AG04449 (cell line): ENCODE measurements at places on chromosomes 6 and 20.

- DNase-seq = no peak
These were observed 28.3 kb downstream of the METTL24 start for GRCh38 chr6:110329714-110330436.

DNA sequence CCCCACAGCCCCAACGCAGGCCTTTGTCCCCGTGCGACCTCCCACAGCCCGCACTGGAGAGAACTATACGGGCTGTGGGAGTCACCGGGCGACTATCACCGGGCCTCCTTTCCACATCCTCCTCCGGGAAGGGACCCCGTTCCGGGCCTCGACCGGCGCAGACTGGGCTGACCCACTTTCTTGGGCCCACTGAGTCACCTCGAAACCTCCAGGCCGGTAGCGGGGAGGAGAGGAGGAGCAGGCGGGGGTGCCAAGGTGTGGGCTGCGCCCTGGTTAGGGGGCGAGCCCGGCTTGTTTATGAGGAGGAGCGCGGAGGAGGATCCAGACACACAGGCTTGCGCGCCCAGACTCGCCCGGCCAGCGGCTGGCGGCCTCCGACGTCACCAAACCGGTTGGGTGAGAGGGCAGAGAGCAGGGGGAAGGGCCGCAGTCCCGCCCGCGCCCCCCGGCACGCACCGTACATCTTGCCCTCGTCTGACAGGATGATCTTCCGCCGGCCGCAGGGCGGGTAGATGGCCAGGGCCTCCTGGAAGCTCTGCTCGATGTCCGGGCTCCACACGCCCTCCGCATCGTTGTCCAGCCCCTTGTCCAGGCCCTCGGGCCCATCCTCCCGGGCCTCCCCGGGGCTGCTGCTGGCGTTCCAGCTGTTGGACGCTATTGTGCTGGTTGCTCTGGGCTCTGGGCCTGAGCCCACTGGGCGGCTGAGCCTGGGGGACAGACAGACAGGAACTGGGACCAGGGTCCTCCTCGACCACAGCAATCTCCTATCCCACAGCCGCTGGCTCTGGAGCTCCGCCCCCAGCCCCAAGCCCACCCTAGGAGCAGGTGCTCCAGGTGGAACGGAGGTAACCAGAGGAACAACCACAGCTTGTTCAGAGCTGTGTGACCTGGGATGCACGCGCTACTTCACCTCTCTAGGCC is 10.6 kb downstream of the TEAD3 start:
- no peak for DNase-seq

DNA sequence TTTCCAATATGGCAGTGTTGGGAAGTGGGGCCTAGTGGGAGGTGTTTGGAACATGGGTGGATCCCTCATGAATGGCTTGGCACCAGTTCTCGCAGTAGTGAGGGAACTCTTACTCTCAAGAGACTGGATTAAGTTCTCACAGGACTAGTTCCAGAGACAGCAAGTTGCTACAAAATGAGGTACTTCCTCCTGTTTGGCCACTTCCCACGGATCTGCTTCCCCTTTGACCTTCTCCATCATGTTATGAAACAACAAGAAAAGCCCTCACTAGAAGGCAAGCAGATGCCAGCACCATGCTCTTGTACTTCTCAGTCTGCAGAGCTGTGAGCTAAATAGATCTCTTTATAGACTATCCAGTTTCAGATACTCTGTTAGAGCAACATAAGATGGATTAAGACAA is 3.1 kb downstream of the RSPH3 start:
- no peak for DNase-seq

DNA sequence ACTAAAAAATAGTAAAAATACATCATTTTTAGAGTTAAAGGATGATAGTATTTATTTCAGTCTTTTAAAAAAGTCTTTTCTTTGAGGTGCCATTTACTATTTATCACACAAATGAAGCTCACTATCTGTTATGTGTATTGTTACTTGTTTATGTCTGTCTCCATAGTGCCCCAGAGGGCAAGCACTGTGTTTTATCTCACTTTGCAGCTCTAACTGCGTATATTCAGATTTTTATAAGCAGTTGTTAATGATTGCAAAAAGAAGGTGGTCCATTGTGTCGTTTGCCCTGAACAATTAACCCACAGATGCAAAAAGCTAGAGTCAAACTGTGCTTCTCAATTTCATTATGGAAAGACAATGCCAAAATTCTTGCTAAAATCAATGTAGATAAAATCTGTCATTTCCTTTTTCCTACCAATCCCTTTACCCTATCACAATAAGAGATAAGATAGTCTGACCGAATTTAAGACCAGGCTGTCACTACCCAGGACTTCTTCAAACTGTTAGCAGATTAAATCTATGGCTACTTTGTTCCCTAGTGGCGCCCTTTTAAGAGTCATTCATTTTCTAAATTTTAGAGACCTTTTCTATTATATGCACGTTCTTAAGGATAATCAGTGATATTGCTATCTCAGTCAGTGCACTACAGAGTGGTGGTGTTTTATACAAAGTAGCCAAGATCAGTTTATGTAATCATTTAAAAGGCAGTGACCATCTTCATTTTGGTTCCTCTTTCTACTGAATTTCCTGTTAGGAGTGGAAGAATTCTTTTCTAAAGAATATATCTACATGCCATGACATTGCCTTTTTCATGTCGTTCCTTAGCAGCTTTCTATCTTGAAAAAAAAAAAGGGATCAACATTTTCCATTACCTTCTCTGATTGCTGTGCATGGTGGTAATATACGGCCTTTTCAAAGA is 133.1 kb upstream of the PRDM1 start:
- DNase-seq = no peak

GRCh38 chr20:38620441-38620840 is 18.8 kb downstream of the ARHGAP40 start:
- DNase-seq = no peak

GRCh38 chr20:33061658-33062028 is 7.9 kb downstream of the BPIFB3 start:
- DNase-seq = no peak

- DNase-seq = peak; percentile 61
These were observed 114.5 kb downstream of the SLC22A3 start for GRCh38 chr6:160462551-160463109.

- DNase-seq = no peak
These were observed 174.4 kb upstream of the RIN2 start for GRCh38 chr20:19583532-19584175.

DNA sequence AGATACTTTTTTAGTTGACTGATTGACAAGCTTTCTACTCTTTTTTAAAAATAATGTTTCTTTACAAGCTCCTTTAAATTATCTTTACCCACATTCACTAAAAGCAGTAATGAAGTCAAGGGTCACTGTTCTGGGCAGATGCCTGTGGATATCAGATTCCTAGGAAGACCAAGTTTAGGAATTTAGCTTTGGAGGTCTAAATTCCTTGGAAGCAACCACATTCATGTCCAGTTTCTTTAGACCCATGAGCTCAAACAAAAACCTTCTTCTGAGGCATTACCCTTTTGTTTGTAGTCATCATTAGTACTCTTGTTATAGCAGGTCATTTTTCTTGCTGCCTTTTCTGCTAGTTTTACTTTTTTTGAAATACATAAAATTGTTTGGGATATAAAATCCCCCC is 462.9 kb upstream of the JAG1 start:
- DNase-seq = no peak

- no peak for DNase-seq
These were observed 1.5 kb downstream of the ID4 start for GRCh38 chr6:19838442-19839236.

- no peak for DNase-seq
These were observed 3.8 kb downstream of the NCOA7 start for GRCh38 chr6:125794342-125795137.

DNA sequence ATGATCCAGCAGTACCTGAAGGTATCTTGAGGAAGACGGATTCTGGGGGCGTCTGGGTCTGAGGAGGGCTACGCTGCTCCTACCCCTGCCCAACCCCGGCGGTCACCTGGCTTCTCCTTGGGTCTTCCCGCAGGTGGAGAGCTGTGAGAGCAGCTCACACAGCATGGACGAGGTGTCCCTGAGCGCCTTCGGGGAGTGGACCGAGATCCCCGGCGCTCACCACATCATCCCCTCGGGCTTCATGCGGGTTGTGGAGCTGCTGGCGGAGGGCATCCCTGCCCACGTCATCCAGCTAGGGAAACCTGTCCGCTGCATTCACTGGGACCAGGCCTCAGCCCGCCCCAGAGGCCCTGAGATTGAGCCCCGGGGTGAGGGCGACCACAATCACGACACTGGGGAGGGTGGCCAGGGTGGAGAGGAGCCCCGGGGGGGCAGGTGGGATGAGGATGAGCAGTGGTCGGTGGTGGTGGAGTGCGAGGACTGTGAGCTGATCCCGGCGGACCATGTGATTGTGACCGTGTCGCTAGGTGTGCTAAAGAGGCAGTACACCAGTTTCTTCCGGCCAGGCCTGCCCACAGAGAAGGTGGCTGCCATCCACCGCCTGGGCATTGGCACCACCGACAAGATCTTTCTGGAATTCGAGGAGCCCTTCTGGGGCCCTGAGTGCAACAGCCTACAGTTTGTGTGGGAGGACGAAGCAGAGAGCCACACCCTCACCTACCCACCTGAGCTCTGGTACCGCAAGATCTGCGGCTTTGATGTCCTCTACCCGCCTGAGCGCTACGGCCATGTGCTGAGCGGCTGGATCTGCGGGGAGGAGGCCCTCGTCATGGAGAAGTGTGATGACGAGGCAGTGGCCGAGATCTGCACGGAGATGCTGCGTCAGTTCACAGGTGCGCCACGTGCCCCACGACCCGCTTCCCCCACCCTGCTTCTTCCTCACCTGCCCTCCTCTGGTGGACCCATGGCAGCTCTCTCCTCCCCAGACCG is 166.9 kb upstream of the RNF24 start:
- no peak for DNase-seq

DNA sequence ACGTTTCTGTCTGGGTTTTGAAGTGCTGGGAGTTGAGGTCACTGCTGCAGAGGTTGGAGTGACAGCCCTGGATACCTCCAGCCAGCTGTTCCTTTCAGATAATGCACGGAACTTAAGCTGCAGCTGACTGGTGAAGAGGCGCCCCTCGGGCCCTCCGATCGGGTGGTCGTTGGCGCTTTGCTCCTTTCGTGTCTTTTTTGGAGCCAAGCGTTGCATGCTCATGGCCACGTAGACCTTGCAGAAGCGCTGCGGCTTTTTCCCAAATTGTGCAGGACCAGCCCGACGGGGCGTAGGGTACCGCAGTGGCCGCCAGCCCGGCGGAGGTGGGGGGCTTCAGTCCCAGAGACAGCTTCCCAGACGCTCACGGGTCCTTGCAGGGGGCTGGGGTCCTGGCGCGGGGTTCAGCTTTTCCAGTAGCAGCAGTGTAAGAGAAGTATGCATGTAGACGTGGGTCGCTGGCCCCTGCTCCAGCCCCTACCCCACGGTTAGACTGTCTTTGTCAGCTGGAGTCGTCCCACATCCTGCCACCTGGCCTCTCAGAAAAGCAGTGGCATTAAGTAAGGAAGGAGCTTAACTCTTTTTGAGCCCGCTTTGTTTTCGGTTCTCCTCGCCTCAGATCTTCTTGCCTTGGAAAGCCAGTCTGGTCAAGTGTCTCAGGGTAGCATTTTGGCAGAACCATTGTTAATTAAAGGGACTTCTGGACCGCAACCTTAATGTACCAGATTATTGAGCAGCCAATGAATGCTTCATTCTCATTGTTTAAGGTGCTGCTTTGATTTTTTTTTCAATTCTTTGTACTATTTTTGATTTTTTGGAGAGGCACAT is 838 bp downstream of the TNFAIP3 start:
- no peak for DNase-seq

DNA sequence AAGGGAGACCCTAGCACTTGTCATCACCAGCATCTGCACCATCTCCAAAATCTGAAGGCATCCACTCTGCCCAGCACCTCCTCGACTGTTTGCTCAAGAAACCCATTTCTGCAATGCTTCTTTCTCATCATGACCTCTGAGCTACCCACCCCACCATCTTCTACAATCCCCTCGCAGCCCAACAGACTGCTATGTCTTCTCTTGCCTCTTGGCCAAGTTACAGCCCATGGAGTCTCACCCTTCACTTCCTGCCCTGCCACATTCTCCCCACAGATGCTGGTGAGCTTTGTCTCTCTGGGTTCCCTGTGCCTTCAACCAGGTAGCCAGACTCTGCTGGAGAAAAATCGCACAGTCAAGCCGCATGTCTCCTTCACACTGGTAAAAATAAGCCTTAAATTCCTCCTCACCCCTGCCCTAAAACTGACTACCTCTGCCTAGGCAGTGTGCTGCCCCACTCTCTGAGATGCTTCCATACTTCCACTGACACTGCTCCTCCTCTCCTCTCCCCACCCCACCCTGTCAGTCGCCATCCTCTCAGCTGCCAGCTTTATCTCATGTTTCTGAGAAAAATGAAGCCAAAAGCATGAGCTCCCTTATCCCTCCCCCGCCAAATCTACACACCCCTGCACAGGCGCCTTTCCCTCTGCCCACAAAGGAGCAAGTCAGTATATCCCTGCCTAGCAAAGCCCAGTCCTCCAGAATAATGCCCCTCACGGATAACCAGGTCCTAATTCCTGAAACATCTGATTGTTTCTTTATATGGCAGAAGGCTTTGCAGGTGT is 2.3 kb upstream of the TXNDC5 start:
- no peak for DNase-seq

DNA sequence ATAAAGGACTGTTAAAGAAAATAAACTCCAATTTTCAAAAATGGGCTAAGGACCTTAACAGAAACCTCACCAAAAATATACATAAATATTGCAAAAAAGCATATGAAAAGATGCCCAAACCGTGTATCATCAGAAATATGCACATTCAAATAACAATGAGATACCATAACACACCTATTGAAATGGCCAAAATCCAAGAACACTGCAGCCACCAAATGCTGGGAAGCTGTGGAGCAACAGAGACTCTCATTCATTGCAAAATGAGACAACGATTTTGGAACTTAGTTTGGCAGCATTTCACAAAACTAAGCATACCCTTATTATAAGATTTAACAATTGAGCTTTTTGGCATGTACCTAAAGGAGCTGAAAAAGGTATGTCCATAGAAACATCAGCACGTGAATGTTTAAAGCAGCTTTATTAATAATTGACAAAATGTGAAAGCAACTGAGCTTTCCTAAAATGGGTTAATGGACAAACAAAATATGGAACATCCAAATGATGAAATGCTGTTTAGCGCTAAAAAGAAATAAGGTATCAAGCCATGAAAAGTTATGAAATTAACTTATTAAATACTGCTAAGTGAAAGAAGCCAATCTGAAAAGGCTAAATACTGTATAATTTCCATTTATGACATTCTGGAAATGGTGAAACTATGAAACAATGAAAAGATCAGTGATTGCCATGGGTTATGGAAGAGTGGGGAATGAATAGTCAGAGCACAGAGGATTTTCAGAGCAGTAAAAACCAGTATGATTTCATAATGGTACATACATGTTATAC is 592.6 kb upstream of the ADGRB3 start:
- no peak for DNase-seq

- no peak for DNase-seq
These were observed 501.6 kb upstream of the MAP3K7 start for GRCh38 chr6:91088515-91088914.

GRCh38 chr20:50562262-50562701 is 52.1 kb downstream of the PTPN1 start:
- DNase-seq = no peak
